ENCODE measurements at places on chromosomes 3 and 15.

- DNase-seq: peak; percentile 68
Measured at GRCh38 chr15:70142322-70143191, 44.8 kb upstream of the TLE3 start.

DNA sequence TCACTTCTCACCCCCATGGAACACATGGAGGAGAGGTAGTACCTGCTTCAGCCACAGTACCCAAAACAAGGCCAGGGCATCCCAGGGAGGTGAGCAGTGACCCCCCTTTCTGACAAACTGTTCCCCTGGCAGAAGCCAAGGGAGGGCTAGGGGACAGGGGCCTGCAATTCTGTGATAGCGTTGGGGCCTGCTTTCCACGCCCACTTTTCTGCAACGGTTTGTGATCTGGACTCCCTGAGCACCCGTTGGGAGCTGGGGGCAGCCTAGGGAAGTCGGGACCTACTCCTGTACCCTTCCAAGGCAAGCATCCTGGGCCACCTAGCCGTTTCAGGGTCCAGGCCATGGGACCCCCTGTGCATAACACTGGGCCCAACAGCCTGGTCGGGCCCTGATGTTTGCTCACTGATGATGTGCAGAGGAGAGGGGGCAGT, 996 bp upstream of the DNAJA4 start:
- DNase-seq: no peak

- DNase-seq: peak; percentile 64
Measured at GRCh38 chr15:42832576-42832975, 88.0 kb downstream of the TTBK2 start.

DNA sequence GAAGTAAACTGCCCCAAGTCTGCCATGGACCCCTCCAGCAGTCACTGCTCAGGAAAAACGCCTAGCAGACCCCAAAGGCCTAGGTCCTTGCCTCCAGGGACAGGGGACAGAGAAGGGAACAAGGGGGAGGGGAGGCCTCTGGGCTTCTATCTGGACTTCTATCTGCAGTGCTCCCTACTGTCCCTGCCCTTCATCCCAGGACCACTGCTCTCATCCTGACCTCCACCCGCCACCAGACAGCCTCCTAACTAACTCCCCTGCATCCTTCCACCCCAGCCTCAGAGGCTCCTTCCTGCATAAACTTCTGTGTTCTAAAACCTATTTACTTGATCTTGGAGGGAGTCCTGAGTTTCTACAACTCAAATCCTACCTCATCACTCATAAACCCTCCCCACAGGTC, 25.4 kb downstream of the SEMA7A start:
- no peak for DNase-seq

GRCh38 chr3:124860599-124860998, 26.6 kb downstream of the ITGB5 start:
- peak; percentile 98 for DNase-seq

GRCh38 chr3:183800243-183800863, 25.0 kb downstream of the MAP6D1 start:
- DNase-seq: no peak

DNA sequence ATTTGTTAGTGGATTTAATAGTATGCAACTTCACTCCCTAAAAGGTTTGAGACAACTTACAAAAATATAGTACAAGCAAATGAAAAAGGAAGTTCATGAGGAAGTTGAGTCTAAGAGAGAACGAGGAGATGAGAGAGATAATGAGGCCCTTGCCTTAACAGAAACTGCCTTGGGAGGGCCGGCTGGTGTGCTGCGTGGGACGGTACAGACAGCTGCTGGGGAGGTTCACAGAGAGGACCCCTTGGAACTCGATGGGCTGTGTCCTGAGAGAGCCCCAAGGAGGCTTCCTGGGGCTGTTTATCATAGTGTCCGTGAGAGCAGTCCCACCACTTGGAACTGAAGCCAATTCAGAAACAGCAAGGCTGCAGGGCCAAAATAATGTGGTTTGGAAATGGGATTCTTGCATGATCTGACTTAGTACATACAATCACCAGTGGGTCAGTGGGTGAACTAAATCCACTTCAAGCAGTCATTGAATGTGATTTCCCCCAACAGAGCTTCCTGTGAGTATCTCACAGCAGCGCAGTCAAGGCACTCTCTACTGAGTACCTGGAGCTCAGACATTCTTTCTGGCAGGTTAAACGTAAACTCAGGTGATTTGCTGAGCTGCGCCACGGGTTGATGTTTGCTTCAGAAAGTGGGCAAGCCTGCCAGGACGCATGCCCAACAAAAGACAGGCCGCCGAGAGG, 90.8 kb downstream of the CRTC3 start:
- no peak for DNase-seq

DNA sequence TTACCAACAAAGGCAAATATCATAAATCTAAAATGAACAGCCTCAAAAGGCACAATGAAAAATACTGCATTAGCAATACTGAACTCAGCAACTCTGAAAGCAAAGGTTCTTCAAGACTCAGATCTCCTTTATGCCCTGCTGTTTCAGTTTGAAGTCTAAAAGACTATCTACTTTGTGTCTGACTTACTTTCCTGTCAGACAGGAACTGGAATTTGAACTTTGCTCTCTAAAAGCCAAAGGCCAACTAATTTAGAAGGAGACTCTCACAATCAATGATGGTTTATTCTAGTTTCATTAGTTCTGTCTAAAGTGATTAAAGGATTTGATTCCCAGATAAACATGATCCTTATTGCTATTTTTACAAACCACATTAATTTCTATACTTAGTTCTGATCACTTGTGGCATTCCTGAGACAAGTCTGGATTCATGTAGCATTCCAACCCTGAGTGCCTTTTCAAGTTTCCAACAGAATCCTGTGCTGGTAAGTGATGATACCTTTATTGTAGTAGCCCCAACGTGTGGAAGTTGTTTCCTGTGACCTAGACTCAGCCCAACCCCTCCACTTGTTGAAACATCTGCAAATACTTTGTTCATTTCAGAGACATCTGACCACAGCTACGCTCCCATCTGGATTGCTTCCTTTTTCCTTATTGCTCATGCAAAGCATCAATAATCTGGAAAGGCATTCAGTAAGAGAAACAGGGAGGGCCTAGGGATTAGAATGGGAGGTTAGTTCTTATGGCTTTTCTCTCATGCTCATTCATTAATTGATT, 14.9 kb upstream of the LEKR1 start:
- DNase-seq: no peak

DNA sequence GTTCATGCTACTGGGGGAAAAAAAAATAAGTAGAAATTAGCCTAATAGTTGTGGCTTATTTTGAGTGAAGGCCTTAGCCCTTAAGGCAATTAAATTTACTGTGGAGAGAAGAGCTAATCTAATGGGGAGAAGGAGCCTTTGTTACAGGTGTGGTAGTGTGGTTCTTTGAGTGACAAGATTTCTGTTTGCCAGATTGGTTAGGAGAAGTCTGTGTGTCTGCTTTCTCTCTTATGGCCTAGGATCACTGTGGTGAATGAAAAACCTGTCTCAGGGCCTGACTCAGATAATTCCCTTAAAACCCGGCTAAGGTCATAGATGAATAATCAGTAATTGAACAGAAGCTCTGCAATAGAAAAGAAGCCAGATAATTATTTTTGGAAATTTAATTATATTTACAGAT, 27.0 kb downstream of the OPA1 start:
- DNase-seq: no peak

DNA sequence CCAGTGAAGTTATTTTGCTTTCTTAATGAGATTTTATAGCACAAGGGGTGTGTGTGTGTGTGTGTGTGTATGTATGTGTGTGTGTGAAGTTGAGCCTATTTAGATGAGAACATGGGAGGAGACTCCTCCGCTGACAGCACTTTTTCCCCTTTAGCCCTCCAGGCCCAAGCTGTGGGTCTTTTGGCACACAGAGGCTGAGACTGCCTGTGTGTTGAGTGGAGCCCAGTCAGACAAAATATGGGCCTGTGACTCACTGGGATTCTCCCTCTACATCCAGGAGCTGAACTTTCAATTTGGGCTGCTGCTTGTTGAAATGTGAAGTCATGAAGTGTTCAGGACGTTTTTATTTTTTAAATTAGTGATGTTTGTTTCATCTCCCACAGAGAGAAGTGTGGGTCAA, 108.0 kb downstream of the MFSD1 start:
- peak; percentile 5 for DNase-seq

GRCh38 chr3:44223299-44223698, 18.4 kb upstream of the TOPAZ1 start:
- peak; percentile 36 for DNase-seq

- peak; percentile 15 for DNase-seq
Measured at GRCh38 chr3:112042842-112043280, 8.3 kb downstream of the TMPRSS7 start.

DNA sequence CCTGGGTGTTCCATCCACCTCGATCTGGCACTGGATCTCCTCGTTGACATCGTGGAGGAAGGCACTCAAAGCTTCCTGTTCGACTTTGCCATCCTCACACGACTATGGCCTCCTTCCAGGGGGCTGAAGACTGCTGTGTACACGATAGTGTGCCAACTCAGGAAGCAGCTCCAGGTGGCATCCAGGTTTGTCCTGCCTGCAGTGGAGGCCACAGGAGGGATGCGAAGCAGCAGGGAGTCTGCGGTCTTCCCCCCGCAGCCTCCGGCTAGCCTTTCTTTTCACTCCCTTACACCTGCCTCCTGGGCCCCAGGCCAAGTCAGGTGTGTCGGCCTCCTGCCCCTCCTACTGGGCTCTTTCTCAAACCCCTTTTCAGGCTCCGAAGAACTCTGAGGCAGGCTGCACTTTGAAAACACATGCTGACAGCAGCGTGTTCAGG, 32.2 kb downstream of the SYNM start:
- no peak for DNase-seq

- no peak for DNase-seq
Measured at GRCh38 chr3:33971055-33971454, 172.6 kb downstream of the PDCD6IP start.

Data from astrocyte of the hippocampus (primary cell).